Fibroblast of lung (primary cell): ENCODE measurements at places on chromosomes 4 and X. TPM values are rescaled to one million over a fixed set of nuclear protein-coding genes. Genes with fewer than 3 reads are reported as not detected.

DNA sequence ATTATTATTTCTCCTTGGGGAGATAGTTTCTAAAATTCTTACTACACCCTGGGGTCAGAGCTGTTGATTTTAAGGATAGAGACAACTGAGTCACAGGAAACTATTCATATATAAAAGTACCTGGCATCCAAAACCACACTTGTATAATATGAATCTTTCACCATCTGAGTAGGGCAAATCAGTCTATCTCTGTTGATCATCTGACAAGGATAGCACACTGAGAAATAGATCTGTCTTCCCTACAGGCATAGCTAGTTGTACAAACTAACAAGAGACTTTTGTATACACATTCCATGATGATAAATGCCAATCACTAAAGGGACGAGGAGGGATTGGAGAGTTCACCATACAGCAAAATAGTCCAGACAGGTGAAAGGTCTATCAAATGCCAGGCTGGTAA lies 30.0 kb downstream of the PKD2 start:
- H3K27ac ChIP-seq: no peak overlapping the region
- DNase-seq: no peak
- no peaks in the 10 kb centered on the region for H3K4me1 ChIP-seq
- H3K36me3 ChIP-seq: peaks cover 19% of the 10 kb centered on the region
- H3K4me3 ChIP-seq: no peak overlapping the region

GRCh38 chr4:75845992-75846391 lies 56.3 kb downstream of the PPEF2 start:
- no peak overlapping the region for H3K27ac ChIP-seq
- no peaks in the 10 kb centered on the region for H3K36me3 ChIP-seq
- no peak overlapping the region for H3K4me3 ChIP-seq
- no peak for DNase-seq
- peaks cover 13% of the 10 kb centered on the region for H3K4me1 ChIP-seq
- H3K27me3 ChIP-seq: no peaks in the 10 kb centered on the region

DNA sequence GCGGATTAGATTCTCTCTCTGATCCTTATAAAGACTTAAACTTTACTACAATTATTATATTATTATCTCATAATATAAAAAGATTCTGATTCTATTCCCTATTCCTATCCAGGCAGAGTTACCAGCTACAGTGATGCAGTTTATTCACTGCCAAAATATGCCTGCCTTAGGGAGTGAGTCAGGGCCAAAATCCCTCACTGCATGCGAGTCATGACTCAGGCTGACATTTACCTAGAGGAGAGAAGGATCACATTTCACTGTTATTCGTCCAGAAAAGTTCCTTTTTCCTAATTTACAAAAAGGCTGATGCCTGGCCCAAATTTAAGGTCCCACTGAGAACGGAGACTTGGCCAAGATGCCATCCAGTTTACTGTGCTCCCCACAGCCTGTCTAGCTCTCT lies 168.5 kb upstream of the LDB2 start:
- DNase-seq: peak; percentile 82
- no peak overlapping the region for H3K4me3 ChIP-seq
- peak overlapping the region; percentile 69 for H3K27ac ChIP-seq

DNA sequence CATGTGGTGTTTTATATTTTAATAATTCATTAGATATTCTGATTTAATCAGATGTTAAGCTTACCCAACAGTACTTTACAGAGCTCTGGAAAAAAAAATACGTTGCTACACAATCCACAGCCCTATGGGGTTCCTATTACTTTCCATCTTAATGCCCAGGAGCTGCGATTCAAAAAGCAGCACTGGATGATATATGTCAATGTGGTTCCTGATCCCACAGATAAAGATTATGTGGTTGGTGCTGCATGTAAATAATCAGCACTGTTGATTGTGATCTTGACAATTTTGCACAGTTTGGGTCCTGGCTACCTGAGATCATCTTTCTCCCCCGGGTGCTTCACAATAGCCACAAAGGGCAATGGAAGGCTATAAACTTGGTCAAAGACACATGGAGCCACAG lies 72.7 kb upstream of the DCLK2 start:
- no peak overlapping the region for H3K27ac ChIP-seq
- H3K4me1 ChIP-seq: no peaks in the 10 kb centered on the region
- H3K27me3 ChIP-seq: no peaks in the 10 kb centered on the region

- no peaks in the 10 kb centered on the region for H3K4me1 ChIP-seq
- H3K4me3 ChIP-seq: no peak overlapping the region
- H3K27ac ChIP-seq: no peak overlapping the region
- H3K27me3 ChIP-seq: no peaks in the 10 kb centered on the region
- H3K36me3 ChIP-seq: no peaks in the 10 kb centered on the region
- no peak for DNase-seq
Measured at GRCh38 chr4:22115262-22115661, 166.7 kb upstream of the KCNIP4 start.

DNA sequence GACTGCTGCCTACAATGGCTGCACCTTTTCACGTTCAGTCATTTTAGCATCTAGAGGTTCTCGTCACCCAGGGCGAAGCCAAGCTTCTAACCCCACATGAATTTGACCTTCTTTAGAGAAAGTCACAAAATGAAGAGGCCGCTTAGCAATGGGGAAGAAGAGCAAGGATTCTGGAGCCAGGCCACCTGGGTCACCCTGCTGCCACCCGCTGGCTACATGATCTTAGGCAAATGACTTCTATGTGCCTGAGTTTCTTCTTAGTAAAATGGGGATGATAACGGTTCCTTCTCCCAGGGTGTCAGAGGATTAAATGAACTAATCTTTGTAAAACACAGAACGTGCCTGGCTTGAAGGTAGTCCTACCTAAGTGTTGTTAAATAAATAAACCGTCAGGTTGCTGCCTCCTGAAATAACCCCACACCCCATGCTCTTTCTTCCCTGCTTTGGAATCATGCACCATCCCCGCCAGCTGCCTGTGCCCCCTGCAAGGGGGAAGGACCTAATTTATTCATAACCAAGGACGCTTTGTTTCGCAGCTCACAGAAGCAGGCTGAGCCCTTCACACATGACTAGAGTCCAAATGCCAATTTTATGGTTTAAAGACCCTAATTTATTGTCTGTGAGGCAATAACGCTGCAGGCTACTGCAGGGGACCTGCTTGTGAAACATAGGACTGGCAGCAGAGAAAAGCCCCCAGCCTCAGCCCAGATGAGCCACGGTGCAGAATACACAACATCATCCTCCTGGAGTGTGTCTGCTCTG lies 28.6 kb upstream of the NSG1 start:
- no peak overlapping the region for H3K27ac ChIP-seq
- peaks cover 6% of the 10 kb centered on the region for H3K27me3 ChIP-seq
- H3K36me3 ChIP-seq: no peaks in the 10 kb centered on the region
- no peaks in the 10 kb centered on the region for H3K4me1 ChIP-seq
- no peak for DNase-seq

GRCh38 chr4:148007314-148007760 lies 275.4 kb downstream of the ARHGAP10 start:
- DNase-seq: peak; percentile 98
- no peaks in the 10 kb centered on the region for H3K27me3 ChIP-seq
- no peak overlapping the region for H3K4me3 ChIP-seq
- no peaks in the 10 kb centered on the region for H3K36me3 ChIP-seq
- peaks cover 17% of the 10 kb centered on the region for H3K4me1 ChIP-seq
- H3K27ac ChIP-seq: peak overlapping the region; percentile 43

Gene CENPI
- 4.9 and 11.2 TPM in 2 replicates for total RNA-seq

- no peak for DNase-seq
- no peak overlapping the region for H3K27ac ChIP-seq
- no peaks in the 10 kb centered on the region for H3K27me3 ChIP-seq
- no peaks in the 10 kb centered on the region for H3K4me1 ChIP-seq
- no peaks in the 10 kb centered on the region for H3K36me3 ChIP-seq
Measured at GRCh38 chr4:99149426-99150019, 5.4 kb upstream of the ADH4 start.

DNA sequence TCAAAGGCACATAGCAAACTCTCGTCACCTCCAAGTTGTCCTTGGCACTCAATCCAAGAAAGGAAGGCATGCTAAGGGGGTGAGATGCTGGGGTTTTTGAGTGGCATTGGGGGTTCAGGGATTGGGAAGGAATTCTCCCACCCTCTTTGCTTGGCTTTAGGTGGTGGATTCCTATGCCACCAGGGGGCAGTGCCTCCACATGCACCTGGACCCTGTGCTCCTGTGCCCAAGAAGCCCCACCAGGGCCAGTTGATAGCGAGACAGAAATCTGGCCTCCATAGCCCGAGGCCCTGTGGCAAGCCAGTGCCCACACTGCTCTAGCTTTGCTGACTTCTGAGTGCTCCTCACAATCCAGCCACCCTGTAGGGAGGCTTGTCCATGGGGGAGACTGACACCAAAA lies 2.0 kb upstream of the FATE1 start:
- peak; percentile 0 for DNase-seq
- no peaks in the 10 kb centered on the region for H3K4me1 ChIP-seq
- H3K27ac ChIP-seq: no peak overlapping the region
- no peak overlapping the region for H3K4me3 ChIP-seq

Gene ETDB
- not detected in 2 replicates for total RNA-seq

DNA sequence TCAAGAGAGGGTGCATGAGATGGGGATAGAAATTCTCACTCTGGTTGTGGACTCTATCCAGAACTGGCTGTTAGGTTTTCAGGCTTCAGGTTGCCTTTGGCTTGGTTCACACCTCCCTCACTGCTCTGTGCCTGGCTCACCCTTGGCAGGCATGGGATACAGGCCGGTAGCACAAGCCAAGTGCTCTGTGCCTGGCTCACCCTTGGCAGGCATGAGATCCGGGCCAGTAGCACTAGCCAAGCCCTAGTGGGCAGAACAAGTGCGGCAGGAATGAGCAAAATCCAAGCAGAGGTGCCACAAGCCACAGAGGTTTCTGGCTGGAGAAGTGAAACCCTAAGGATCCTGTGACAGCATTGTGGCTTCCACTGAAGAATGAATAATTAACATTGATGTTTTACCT lies 1642.3 kb downstream of the C4orf33 start:
- no peaks in the 10 kb centered on the region for H3K27me3 ChIP-seq
- H3K4me1 ChIP-seq: no peaks in the 10 kb centered on the region
- no peak overlapping the region for H3K27ac ChIP-seq
- DNase-seq: no peak
- no peaks in the 10 kb centered on the region for H3K36me3 ChIP-seq

Gene PPARGC1A
- 4.4 and 6.9 TPM in 2 replicates for total RNA-seq

Gene UCHL1
- 282 and 397 TPM in 2 replicates for total RNA-seq

- no peak overlapping the region for H3K27ac ChIP-seq
- no peaks in the 10 kb centered on the region for H3K36me3 ChIP-seq
- H3K4me3 ChIP-seq: no peak overlapping the region
- H3K27me3 ChIP-seq: peaks cover 6% of the 10 kb centered on the region
Measured at GRCh38 chr4:152155070-152155469, 380.8 kb downstream of the FBXW7 start.

DNA sequence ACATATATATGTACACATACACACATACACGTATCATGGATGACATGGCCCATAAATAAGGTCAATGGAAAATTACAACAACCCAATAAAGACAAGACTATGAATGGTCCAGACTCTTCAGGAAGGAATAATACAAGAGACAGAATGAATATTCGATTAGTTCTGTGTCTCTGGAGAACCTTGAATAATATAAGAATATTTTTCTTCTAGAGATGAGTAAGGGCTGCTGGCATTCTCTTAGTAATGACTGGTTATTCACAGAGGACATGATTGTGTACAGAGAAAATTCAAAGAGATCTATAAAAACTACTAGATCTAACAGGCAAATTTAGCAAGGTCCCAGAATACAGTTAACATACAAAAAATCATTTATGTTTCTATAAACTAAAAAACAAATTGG lies 23.3 kb downstream of the SPIN4 start:
- no peak for DNase-seq
- no peaks in the 10 kb centered on the region for H3K4me1 ChIP-seq
- H3K4me3 ChIP-seq: no peak overlapping the region
- no peaks in the 10 kb centered on the region for H3K36me3 ChIP-seq

- DNase-seq: no peak
- no peak overlapping the region for H3K27ac ChIP-seq
- H3K27me3 ChIP-seq: no peaks in the 10 kb centered on the region
- no peaks in the 10 kb centered on the region for H3K4me1 ChIP-seq
- no peaks in the 10 kb centered on the region for H3K36me3 ChIP-seq
Measured at GRCh38 chr4:37463033-37463856, 218.7 kb downstream of the NWD2 start.

Gene GAGE12H
- not detected in 2 replicates for total RNA-seq

Gene SERTM2
- total RNA-seq: under 0.01 TPM in 2 replicates

Gene MRPS18C
- 20.0 and 22.0 TPM in 2 replicates for total RNA-seq

Gene STARD8
- total RNA-seq: 1.5 TPM in 2 replicates
